ENCODE measurements at places on chromosomes 3 and 15.

- no peak overlapping the region for H3K4me3 ChIP-seq
- H3K27me3 ChIP-seq: peaks cover 33% of the 10 kb centered on the region
- H3K27ac ChIP-seq: no peak overlapping the region
- DNase-seq: no peak
Observed at GRCh38 chr3:66800941-66801545, 197.1 kb upstream of the KBTBD8 start.

GRCh38 chr15:43484455-43484854 lies 8.5 kb downstream of the TP53BP1 start:
- H3K4me1 ChIP-seq: peaks cover 13% of the 10 kb centered on the region
- H3K27me3 ChIP-seq: no peaks in the 10 kb centered on the region
- H3K27ac ChIP-seq: no peak overlapping the region
- no peak for DNase-seq
- peaks cover 6% of the 10 kb centered on the region for H3K36me3 ChIP-seq
- H3K4me3 ChIP-seq: no peak overlapping the region

- H3K4me1 ChIP-seq: peaks cover 14% of the 10 kb centered on the region
- peak within 1 kb of the TSS; percentile 60 for H3K4me3 ChIP-seq
- no peak within 1 kb of the TSS for H3K27ac ChIP-seq
- H3K27me3 ChIP-seq: peaks cover 50% of the 10 kb centered on the region
- peak; percentile 31 for DNase-seq
Observed at GRCh38 chr3:125212509-125213363, at the start of gene SLC12A8. TSS of gene SLC12A8 (minus strand) at chr3:125212748. CDS start at chr3:125211349, 1,399 bp downstream.

DNA sequence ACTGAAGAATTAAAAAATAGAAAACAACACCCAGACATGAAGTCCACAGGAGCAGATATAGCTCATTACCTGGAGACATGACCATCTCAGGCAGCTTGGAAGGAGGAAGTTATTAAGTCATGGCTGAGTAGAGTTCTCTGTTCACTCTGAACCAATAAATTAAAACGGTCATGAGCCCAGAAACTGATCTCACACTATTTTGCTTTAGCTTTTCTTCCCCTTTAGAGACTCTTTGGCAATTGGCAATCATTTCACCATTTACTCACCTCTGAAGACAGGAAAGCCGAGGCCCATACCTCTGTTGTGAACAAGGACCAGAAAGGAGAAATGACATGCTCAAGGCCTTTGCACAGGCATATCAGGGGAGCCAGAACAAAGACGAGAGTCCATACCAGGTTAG lies 26.6 kb downstream of the CLDN18 start:
- H3K27me3 ChIP-seq: peaks cover 22% of the 10 kb centered on the region
- H3K4me1 ChIP-seq: no peaks in the 10 kb centered on the region
- H3K27ac ChIP-seq: no peak overlapping the region
- no peak overlapping the region for H3K4me3 ChIP-seq
- no peak for DNase-seq

DNA sequence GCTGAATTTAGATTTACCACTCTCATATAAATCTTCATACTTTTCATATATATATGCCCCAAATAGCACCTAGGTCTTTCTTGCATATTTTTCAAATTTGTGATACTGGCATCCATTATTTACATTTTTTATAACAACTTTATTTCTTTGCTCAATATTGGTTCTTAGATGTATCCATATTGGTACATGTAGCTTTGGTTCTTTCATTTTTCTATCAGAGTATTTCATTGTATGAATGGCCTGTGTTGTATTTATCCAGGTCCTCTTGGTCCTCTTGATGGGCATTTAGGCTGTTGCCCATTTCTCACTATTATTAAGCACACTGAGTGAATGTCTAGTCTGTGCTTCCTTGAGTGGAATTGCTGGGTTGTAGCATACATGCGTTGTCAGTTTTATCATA lies 8.4 kb downstream of the SLC6A11 start:
- no peak overlapping the region for H3K27ac ChIP-seq
- H3K36me3 ChIP-seq: no peaks in the 10 kb centered on the region
- H3K27me3 ChIP-seq: peaks cover 8% of the 10 kb centered on the region

DNA sequence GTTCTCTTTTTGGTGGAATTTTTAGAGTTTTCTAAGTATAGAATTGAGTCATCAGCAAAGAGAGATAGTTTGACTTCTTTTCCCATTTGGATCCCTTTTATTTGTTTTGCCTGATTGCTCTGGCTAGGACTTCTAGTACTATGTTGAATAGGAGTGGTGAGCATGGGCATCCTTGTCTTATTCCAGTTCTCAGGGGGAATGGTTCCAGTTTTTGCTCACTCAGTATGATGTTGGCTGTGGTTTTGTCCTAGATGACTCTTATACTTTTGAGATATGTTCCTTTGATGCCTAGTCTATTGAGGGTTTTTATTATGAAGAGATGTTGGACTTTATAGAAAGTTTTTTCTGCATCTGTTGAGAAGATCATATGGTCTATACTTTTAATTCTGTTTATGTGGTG lies 72.5 kb downstream of the TNFAIP8L3 start:
- peaks cover 12% of the 10 kb centered on the region for H3K36me3 ChIP-seq
- DNase-seq: no peak
- no peaks in the 10 kb centered on the region for H3K27me3 ChIP-seq
- H3K4me3 ChIP-seq: no peak overlapping the region
- no peaks in the 10 kb centered on the region for H3K4me1 ChIP-seq

GRCh38 chr3:148146947-148147826 lies 550.5 kb upstream of the AGTR1 start:
- no peaks in the 10 kb centered on the region for H3K27me3 ChIP-seq
- H3K4me3 ChIP-seq: no peak overlapping the region

All from activated naive CD8-positive, alpha-beta T cell treated with anti-CD3 and anti-CD28 coated beads for 36 hours (primary cell).